ENCODE measurements at places on chromosomes 11 and 22.

- DNase-seq: no peak
Observed at GRCh38 chr22:25844601-25845000, 102.6 kb downstream of the MYO18B start.

DNA sequence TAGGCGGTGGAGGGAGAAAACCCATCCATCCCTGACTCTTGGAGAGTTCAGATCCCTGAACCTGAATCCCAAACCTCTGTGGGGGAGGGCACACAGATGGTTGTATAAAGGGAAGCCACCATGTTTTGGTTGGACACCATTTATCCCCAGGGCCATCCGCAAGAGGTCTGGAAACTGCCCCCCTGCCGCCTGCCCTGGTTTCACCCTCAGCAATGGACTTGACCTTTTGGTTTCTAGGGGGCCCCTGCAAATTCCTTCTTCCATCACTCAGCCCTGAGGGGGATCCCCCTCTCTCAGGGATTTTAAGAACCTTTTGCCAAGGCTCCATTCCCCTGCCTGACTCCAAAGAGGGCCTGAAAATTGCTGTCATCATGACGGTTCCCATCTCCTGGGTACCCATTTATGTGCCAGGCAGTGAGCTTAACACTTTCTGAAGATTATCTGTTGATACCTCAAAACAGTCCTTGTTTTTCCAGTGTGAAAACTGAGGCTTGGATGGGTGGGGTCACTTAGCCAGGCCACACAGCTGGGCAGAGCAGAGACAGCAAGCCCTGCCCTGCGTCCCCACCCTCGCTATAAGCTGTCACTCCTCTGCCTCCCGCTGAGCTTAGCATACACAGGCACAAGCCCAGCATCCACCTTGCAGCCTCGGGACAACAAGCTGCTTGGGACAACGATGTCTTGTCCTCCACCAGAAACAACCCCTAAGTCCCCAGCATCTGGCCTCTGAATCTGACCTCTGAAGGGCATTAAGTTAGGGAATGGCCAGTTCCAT is 33.2 kb upstream of the CRYBB3 start:
- no peak for DNase-seq

DNA sequence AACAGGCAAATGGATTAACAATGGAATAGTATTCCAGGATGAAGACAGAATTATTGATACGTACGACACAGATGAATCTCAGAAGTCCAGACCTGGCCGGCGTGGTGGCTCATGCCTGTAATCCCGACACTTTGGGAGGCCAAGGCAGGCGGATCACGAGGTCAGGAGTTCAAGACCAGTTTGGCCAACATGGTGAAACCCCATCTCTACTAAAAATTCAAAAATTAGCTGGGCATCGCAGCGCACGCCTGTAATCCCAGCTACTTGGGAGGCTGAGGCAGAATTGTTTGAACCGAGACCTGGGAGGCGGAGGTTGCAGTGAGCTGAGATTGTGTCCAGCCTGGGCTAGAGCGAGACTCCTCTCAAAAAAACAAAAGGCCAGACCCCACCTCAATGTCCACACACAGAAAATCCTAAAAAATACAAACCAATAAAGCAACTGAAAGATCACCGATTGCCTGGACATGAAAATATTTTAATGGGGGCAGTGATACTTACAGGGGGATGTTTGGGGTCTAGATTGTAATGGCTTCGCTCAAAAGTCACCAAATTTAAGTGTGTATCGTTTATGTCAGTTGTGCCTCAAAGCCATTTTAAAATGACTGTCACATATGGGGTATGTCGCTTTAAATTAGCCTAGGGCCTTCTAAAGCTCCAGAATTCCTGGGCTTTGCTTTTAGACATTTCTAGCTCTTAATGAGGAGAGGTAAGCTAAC is 3.8 kb downstream of the RPS25 start:
- no peak for DNase-seq

GRCh38 chr11:89521294-89521693 is 30.1 kb upstream of the NOX4 start:
- DNase-seq: no peak

- DNase-seq: no peak
Observed at GRCh38 chr22:37202716-37203115, 9.6 kb downstream of the SSTR3 start.

GRCh38 chr22:19525116-19525660 is 978 bp upstream of the CLDN5 start:
- DNase-seq: no peak

GRCh38 chr22:21047035-21047661 is 1.4 kb downstream of the LRRC74B start:
- DNase-seq: no peak

DNA sequence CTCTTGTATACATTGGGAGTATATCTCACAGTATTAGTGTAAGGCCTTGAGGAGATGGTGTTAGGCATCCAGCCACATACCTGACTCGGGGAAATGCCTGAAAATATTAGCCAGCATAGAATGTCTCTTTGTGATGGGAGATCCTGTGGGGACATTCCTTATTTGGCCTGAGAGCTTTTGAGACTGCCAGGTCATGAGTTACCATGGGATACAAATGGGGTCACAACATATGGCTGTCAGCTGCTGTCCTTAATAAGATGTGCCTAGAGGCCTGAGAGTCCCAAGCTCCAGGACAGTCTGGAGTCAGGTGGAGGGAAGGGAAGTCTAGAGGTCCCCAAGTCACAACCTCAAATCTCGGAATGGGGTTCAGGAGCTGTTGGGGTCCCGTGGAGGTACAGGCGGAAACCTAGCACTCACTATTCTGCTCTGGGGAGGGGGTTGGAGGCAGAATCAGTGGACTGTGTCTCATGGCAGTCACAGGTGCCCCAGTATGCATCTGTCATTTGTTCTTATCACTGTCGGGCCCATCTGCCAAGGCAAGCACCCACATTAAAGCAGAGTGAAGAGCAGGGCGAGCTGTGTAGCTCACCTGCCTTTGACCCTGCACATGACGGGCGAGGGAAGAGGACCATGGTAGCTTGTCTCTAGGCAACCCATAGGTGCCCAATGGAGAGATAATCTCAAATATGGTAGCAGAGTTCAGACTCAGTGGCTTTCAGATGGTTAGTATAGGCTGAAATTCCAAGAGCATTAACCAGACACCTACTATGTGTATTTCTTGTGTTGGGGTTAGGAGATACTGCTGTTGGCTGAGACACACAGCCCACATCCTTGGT is 29.9 kb downstream of the KCNQ1OT1 start:
- DNase-seq: no peak

GRCh38 chr22:45071618-45072017 is 61.8 kb upstream of the PHF21B start:
- DNase-seq: no peak

DNA sequence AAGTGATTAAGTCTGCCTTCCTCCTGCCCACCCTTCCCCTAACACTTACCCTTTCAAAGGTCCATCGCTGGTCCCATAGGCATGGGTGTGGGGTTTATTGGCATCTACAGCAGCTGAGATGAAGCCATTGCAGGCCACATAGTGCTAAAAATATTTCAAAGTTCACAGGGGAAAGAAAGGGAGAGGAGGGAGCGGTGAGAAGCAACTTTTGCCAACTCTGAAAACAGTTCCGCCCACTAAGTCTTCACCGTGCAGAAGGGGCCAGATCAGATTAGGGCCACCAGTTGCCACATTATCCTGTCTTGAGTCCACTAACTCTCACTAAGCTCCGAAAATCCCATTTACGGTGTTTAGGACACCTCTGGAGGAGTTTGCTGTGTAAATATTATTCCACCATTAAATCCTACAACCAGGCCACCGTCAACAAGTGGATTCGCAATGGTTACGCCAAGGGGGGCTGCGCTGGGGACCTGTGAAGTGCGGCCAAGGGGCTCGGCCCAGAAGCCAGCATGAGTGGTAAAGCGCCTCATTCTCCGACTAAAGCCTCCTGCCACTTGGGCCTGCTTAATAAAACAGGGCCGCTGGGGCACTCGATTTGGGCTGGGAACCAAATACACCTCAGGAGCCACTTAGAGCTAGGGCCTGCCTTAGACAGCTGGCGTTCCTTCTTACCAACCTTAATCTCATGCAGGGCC is 534.9 kb downstream of the MIAT start:
- no peak for DNase-seq

- peak; percentile 16 for DNase-seq
Observed at GRCh38 chr11:95067841-95068219, 1.1 kb downstream of the SRSF8 start.

GRCh38 chr11:114179234-114179941 is 116.8 kb upstream of the NNMT start:
- DNase-seq: no peak

GRCh38 chr11:116579857-116580727 is 192.7 kb downstream of the BUD13 start:
- DNase-seq: no peak

GRCh38 chr22:45009606-45010531 is at the start of gene PHF21B:
TSS of gene PHF21B (minus strand) at chr22:45010005. CDS start at chr22:45009549, 456 bp downstream.
- DNase-seq: no peak

DNA sequence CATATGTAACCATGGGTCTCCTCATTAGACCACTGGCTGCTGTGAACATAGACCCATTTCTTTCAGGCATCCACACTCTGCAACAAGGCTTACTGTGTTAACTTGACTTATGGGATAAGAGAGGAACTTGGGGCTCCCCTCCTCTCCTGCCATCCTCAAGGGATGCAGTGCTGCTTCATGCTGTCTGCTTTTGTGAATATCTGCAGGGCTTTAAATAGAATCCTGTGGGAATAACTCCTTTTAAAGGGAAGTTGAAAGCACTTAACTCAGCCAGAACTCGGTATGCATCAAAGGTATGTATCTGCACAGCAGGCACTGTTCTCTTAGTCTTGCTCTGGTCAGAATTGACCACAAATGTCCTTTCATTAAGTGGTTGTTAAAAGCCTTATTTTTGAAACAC is 222.5 kb upstream of the KIRREL3 start:
- DNase-seq: no peak

- DNase-seq: no peak
Observed at GRCh38 chr11:109984634-109985289, 108.4 kb upstream of the ZC3H12C start.

GRCh38 chr22:37331034-37331428 is 48.7 kb downstream of the CYTH4 start:
- no peak for DNase-seq

- DNase-seq: no peak
Observed at GRCh38 chr11:65392899-65393298, 6.5 kb downstream of the FRMD8 start.

- no peak for DNase-seq
Observed at GRCh38 chr11:45664376-45665205, 831 bp downstream of the CHST1 start.

- DNase-seq: no peak
Observed at GRCh38 chr11:77467993-77468392, 5.9 kb downstream of the PAK1 start.

DNA sequence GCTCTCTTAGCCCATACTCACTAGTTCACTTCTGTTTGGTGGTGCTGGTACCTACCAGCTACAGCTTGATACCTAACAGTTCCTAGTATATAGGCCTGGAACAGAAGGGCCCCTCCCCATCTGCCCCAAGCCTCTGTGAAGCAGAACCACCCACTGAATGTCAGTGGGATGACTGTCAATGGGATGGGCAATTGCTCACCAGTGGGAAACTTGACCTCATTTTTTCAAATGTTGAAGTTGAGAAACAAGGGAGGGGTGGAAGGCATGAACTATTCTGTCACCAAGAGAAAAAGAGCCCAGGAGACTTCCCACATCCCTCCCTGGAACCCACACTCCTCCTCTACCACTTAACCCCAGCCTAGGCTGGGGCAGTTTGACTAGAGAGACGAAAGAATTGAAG is at the start of gene NLRP10:
Gene NLRP10, minus strand, starts transcription at position 62 of the 400 bp plus-strand sequence. CDS start 1,952 bp downstream, outside the sequence.
- DNase-seq: no peak

- DNase-seq: no peak
Observed at GRCh38 chr22:36816339-36816635, 548 bp downstream of the PVALB start.

DNA sequence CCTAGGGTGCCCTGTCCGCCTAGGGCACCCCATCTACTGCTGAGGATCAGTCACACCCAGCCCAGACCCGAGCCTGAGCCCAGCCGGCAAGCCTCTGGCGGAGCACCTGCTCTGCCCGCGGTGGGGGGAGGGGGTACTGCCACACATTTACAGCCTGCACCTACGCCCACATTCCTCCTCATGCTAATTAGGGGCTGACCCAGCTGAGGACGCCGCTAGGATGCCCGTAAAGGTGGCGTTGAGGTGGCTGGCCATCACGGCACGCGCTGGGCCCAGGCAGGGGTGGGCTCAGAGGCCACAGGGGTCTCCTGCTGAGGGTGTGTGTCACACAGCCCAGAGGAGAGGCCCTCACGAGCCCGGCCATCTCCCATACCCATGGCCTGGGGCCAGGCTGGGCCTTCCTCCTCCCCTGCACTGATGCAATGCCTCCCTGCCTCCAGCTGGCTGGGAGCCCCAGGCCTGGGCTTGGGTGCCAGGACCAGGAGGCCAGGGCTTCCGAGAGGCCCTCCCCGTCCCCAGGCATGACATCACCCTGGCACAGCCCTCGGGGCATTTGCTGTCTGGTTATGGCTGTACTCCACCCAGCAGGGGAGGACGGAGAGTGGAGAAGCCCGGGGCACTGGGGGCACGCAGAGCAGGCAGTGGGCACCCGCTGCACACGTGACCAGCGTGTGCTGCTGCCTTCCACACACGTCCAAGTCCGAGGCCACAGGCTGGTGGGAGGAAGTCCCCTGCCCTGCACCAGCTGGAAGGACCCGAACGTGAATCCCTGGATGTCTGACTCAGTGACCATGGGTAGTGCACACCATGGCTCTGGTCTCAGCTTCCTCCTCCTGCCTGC is 12.7 kb downstream of the DUSP8 start:
- DNase-seq: no peak

- no peak for DNase-seq
Observed at GRCh38 chr11:7421136-7421535, 64.2 kb upstream of the OLFML1 start.

DNA sequence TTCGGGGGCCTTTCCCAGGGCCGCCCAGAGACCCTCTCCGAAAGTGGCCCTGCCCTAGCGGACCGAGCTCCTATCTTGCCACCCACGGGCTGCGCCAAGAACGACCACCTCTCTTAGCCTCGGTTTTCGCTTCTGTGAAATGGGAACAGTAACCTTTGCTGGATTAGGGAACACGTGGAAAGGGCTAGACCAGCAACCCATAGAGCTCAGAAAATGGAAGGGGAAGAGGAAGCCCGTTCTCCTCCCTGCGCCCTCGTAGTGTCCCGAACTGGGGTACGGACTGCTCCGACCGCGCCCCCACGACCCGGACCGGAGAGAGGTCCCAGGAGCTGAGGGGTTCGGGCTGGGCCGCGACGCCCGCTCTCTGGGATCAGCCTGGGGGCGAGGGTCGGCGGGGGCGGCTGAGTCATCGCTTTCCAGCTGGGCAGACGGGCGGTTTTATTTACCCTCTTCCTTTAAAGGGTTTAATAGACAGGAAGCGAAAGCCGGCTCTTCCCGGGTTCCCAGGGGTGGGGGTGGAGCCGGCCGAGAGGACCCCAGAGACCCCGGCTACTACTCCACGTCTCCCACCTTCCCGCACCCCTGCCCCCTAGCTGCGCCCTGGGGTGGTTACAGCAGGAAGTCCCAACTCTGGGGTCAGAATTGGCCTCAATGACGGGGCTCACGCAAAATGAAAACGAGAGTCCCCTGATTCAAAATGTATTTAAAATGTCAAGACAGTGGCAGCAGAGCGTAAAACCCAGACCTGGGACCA is 907 bp upstream of the PHLDA2 start:
- no peak for DNase-seq

GRCh38 chr11:133531971-133532651 is at the start of gene OPCML:
TSS of gene OPCML (minus strand) at chr11:133532501.
- DNase-seq: no peak

GRCh38 chr22:40635043-40635939 is 1.2 kb downstream of the MRTFA start:
- DNase-seq: no peak

- no peak for DNase-seq
Observed at GRCh38 chr11:8566613-8567210, 27.3 kb downstream of the STK33 start.

GRCh38 chr11:74702383-74703007 is 28.7 kb downstream of the CHRDL2 start:
- DNase-seq: peak; percentile 6

- DNase-seq: no peak
Observed at GRCh38 chr11:90818196-90818745, 595.4 kb upstream of the CHORDC1 start.
